ENCODE measurements at places on chromosomes 12 and 14.

DNA sequence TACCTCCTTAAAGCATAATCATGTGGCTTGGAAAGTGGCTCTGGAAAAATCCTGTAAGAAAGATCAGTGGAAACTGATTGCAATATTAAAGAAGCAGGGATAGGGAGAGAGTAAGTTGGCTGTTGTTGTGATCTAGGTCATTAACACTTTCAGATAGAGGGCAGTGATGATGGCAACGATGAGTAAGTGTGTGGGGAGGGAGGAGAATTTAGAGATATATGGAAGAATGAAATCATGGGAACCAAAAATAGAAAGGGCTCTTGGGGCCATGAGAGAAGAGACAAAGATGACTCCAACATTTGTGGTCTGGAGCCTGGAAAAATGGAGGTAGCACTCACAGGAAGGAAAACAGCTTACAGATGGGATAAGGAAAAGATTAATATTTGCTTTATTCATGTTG lies 23.3 kb downstream of the SNRPF start:
- no peak for DNase-seq

GRCh38 chr12:38159591-38160317 lies 156.8 kb upstream of the ALG10B start:
- DNase-seq = no peak

- DNase-seq = no peak
Measured at GRCh38 chr14:35822501-35822900, 3.6 kb upstream of the BRMS1L start.

DNA sequence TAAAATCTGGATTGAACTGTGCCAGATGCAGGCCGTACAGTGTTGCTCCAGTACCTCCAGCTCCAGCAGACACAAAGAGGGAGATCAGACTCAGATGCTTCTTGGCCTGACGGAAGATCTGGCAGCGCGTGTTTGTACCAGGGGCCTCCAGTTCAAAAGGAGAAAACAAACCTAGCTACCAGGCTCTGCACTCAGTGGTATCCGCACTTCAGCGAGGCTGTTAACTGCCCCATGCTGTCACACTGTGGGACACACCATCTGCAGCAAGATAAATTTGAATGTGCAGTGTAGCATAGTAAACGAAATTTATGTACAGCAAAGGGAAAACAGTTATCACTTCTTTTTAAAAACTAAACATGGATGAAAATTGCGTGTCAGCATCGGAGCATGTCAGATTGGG lies 5.1 kb downstream of the DYNC1H1 start:
- no peak for DNase-seq

DNA sequence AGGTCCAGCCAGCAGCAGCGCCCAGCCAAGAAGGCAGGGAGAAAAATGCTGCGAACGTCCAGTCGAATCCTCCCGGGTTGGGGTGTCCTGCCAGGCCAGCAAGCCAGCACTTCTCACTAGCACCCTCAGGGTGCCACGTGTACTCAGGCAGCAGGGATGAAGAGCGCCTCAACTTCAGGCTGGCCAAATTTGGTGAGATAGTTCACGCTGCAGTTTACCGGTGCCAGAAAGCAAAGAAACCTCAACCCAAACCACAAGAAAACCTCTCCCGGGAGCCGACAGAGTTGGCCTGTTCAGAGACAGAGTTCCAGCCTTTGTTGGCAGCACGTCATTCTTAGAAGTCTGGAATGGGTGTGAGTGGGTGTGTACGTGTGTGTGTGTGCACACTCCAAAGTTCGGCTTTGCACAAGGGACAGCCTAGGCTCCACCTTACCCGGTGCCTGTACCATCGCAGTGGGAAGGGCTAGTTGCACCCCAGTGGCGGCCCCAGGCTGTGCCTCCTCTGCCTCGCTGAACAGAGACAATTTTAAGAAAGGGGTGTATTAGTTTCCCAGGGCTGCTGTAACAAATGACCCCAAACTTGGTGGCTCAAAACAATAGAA lies 42.1 kb downstream of the ELK3 start:
- no peak for DNase-seq
